ENCODE measurements at places on chromosomes 6 and 20. TPM values are rescaled to one million over a fixed set of nuclear protein-coding genes. Genes with fewer than 3 reads are reported as not detected.

GRCh38 chr20:63648895-63649589 lies 4.2 kb downstream of the STMN3 start:
- no peak for DNase-seq

- DNase-seq: no peak
Observed at GRCh38 chr6:34524499-34524898, 31.6 kb downstream of the SPDEF start.

DNA sequence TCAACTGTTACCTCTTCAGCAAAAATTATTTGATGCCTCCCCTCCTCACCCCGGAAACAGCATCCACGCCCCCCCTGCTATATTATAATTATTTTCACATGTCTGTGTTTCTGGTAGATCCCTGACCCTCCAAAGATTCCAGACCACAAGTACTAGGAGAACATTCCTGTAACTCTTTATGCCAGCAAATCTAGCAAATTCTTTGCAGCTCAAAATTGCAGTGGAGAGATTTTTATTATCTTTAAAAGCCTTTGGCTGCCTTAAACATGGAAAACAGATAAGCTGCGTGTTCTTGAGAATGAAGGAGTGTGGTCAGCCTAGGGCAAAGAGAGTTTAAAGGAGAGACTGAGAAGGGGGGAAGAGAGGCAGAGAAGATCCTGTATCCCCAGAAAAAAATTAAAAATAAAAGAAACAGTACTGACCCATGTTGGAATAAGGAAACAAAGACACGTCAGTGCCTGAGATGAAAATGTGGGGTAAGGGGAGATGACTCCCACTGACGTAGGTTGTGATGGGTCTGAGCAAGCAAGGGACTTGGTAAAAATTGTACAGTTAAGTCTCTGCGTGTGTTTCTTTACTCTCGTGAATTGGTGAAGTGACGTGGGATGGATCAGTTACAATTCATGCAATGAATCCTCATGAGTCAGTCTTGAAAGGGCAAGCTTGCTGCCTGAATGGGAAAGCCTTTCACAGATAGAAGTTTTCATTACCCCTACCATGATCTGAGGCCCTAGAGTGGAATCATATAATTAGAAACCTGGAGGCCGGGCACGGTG lies 8.3 kb downstream of the ID4 start:
- DNase-seq: no peak

DNA sequence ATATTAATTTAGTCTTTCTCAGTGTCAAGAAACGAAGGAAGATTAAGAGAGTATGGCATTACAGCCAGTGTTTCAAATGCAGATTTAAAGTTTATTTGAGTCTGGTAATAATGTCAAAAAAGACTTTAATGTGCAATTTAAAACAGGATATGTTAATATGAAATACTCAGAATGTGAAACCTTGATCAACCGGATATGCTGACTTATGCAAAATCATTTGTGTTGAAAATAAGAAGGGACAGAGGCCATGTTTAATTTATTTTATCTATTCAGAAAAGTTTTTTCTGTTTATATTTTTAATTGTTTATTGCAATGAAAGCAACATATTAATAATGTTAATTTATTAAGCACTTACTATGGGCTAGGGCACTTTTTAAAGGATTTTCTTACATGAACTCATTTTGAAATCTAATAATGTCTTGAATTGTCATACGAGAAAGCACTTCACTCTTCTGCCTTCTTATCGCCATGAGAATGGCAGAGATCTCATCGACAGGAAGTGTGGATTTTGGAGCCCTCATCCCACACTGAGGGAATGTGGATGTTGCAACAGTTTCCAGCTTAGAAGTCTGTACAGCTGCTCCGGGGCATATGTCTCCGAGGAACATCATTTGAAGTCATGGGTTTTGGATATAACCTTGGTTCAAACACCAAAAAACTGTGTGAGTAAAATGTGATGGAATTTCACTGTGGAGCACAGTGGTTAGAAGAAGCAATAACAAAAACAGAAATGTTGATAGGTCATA lies 1410.4 kb downstream of the EPHA7 start:
- no peak for DNase-seq

Gene SRXN1
- 13.3 TPM for total RNA-seq

DNA sequence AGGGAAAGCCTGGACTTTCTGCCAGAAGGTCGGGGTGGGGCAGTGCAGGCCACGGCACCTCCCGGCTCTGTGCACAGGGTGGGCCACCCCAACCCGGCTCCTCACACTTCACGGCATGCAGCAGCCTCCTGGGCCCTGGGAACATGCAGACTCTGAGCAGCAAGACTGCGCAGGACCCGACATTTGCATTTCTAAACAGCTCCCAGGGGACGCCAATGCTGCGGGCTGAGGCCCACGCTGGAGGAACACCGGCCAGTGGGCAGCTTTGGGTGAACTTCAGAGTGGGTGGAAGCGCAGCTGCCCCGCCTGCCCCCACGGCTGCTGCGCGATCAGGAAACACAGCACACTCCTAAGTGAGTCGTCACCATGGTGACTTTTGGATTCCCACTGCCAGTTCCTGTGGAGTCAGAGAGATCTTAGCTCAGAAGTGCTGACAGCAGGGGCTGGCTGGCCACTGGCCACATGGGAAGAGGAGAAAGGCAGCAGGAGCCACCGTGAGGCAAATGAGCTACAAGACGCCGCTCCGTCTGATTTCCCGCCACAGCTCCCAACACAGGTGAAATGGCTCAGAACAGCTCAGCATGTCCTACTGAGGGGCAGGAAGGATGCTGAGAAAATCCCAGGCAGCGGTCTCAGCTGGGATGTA lies 52.1 kb downstream of the RNASET2 start:
- DNase-seq: no peak

Gene SAMD5
- 12.6 TPM for total RNA-seq

Gene SEMG1
- not detected for total RNA-seq

DNA sequence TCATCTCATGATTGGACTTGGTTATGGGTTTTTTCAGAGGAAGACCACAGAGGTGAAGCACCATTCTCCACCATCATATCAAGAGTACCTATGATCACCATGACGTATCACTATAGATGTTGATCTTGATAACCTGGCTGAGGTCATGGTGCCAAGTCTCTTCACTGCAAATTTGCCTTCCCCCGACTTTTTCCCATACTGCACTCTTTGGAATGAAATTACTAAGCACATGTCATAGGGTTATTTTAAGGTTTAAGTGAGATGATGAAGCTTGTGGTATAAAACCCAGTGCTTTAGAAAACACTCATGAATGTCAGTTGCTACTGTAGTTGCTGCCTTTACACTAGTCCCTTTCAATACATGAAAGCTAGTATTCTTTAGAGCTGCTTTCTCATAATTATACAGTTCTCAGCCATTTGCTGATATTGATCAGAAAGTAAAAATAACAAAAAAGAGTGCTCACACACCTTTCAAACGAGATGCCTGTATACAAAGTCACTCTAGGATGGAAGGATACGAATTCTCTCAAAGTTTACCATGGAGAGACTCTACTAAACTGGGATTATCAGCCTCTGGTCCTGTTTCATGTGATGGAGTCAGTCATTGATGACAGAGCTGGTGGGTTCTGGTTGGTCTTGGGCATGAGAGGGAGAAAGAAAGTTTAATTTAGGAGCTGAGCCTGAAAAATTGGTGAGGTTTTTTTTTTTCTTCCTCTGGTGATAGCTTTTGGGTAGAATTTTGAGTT lies 228.1 kb downstream of the PRL start:
- no peak for DNase-seq

DNA sequence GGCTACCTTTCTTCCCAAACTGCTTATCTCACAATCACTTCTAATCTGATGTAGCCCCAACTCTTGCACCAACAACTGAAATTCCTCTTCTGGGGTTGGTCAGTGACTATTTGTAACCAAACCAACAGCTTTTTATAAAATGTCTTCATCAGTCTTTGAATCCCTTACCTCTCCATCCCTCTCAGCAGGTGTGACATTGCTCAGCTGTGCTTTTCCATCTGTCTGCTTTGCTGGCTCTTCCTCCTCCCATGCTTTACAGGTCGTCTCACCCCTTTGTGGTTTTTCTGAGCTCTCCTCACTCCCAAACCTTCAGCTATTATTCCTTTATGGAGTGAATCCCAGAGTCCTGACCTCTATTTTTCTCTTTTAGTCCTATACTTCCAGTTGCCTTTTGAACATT lies 5.9 kb downstream of the MAP7 start:
- no peak for DNase-seq

Gene DZANK1
- 5.3 TPM for total RNA-seq

Gene LCA5
- total RNA-seq: 9.2 TPM

Gene POM121L2
- total RNA-seq: 0.07 TPM

DNA sequence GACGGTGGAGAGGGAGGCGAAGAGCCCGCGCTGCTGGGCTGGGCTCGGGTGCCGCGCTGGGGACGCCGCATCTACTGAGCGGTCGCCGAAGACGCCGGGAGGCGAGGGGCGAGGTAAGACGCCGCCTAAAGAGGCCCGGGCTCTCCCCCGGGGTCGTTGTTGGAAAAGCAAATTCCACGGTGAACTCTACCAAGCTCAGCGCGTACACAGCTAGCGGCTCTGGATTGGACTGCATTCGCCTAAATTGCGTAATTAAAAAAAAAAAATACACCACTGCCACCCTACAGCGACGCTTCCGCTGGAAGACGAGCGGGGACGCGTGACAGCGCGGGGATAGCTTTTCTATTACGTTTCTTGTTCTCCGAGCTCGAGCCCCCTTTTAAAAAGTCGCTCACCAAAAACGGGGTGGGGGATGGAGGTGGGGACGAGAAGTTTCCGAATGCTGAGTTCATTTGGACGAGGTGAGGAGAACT lies 92.0 kb upstream of the PRDM1 start:
- no peak for DNase-seq

- DNase-seq: no peak
Observed at GRCh38 chr6:37272834-37273566, 15.1 kb upstream of the TMEM217 start.

DNA sequence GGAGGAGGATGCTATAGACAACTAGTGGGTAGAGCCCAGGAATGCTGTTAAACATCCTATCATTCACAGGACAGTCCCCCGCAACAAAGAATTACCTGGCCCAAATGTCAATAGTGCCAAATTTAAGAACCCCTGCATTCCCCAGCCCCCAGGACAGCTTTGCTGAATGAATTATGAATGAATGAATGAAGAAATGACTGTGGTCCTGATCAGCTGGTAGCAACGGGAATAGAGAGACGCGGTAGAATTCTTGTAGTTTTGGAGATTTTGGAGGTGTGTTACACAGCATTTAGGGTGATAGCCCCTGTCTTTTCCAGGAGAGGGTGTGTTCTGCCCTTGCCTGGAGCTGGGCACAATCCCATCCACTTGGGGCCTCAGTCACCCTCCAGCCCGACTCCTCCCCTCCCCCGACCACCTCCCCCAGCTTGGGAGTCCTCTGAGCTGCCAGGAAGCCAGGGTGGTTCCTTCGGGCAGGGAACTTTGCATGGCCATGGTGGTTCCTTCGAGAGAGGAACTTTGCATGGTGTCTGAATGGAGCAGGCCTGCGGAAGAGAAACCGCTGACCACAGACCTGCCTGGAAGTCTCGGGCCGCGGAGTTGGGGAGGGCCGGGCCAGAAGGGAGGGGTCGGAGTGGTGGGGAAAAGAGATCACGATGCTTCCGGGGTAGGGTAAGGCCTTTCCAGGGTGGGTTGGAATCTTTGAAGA lies 1.0 kb upstream of the HCK start:
- DNase-seq: no peak

- no peak for DNase-seq
Observed at GRCh38 chr6:41996997-41997396, 53.3 kb upstream of the TAF8 start.

GRCh38 chr20:855466-856360 lies 22.2 kb downstream of the FAM110A start:
- no peak for DNase-seq

- DNase-seq: no peak
Observed at GRCh38 chr6:87747646-87748045, 45.6 kb upstream of the AKIRIN2 start.

Gene ENPP4
- 4.8 TPM for total RNA-seq

DNA sequence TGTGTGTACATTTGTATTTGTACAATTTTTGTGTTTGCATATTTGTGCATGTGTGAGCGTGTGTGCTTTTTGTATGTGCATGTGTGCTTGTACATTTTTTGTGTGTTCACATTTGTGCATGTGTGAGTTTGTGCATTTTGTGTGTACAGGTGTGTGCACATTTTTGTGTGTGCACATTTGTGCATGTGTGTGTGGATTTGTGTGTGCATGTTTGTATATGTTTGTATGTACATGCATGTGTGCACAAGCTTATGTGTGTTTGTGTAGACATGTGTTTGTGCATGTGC lies 28.9 kb downstream of the PRR18 start:
- DNase-seq: no peak

DNA sequence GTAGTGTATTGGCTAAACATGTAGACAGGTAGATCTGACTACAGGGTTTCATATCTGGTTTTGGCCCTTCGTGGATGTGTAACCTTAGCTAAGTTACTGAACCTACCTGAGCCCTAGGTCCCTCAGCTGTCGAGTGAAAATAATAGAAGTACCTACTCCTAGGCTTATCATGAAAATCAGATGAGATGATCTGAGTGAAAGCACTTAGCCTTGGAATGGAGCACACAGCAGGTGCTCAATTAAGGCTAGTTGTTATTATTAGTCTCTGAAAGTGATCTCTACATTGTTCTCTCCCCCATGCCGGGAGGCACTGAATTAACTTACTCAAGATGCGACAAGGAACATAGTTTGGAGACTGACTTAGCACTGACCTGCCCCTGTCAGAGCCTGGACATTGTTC lies 174.7 kb upstream of the ZNF217 start:
- DNase-seq: no peak

Gene SNPH
- 3.0 TPM for total RNA-seq

- DNase-seq: no peak
Observed at GRCh38 chr6:139713424-139713823, 339.0 kb upstream of the CITED2 start.

Gene MYL9
- total RNA-seq: 248 TPM

DNA sequence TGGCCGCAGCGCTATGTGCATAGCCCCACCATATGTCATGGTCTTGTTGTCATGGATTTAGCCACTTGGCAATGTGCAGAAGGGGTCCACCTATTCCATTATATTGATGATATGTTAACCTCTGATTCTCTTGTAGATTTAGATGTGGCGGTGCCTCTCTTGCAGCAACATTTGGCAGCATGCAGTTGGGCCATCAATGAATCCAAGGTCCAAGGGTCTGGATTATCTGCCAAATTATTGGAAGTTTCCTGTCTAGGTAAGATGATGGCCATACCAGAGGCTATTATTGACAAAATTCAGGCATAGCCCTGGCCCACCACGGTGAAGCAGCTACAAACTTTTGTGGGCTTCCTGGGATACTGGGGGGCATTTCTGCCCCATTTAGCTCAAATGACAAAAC lies 31.4 kb downstream of the HDDC2 start:
- no peak for DNase-seq

GRCh38 chr20:31967830-31968249 lies at the start of gene XKR7:
XKR7 (plus strand) TSS chr20:31968151; CDS start chr20:31968176, 25 bp downstream.
- peak; percentile 43 for DNase-seq

GRCh38 chr6:80282913-80283554 lies 176.6 kb downstream of the BCKDHB start:
- no peak for DNase-seq

GRCh38 chr6:52976591-52977035 lies 18.5 kb downstream of the GSTA4 start:
- no peak for DNase-seq
